ENCODE measurements at places on chromosomes 1 and 21.

DNA sequence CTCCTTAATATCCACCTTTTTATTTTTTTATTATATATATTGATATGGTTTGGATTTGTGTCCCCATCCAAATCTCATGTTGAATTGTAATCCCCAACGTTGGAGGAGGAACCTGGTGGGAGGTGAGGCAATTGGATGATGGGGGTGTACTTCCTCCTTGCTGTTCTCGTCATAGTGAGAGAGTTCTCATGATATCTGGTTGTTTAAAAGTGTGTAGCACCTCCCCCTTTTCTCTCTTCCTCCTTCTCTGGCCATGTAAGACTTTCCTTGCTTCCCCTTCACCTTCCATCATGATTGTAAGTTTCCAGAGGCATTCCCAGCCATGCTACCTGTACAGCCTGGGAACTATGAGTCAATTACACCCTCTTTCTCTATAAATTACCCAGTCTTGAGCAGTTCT is 22.7 kb upstream of the CCSAP start:
- DNase-seq, result no peak

DNA sequence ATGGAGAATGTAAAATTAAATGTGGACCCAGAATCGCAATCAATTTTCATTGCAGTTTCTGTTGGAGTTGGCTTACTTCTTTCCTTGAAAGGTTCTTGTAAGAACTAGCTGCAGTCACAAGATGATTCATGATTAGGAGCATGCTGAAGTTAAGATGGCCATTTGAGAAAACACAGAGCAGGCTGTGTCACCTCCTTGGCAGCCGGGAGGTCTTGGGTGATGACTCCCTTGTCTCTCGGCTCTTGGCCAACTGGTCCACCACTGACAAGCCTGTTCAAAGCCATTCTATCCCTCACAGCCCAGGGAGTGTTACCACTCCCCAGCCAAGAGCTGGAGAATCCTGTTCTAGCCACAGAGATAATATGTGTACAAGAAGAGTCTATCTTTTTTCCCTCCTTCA is 40.6 kb downstream of the OPTC start:
- DNase-seq, result no peak

DNA sequence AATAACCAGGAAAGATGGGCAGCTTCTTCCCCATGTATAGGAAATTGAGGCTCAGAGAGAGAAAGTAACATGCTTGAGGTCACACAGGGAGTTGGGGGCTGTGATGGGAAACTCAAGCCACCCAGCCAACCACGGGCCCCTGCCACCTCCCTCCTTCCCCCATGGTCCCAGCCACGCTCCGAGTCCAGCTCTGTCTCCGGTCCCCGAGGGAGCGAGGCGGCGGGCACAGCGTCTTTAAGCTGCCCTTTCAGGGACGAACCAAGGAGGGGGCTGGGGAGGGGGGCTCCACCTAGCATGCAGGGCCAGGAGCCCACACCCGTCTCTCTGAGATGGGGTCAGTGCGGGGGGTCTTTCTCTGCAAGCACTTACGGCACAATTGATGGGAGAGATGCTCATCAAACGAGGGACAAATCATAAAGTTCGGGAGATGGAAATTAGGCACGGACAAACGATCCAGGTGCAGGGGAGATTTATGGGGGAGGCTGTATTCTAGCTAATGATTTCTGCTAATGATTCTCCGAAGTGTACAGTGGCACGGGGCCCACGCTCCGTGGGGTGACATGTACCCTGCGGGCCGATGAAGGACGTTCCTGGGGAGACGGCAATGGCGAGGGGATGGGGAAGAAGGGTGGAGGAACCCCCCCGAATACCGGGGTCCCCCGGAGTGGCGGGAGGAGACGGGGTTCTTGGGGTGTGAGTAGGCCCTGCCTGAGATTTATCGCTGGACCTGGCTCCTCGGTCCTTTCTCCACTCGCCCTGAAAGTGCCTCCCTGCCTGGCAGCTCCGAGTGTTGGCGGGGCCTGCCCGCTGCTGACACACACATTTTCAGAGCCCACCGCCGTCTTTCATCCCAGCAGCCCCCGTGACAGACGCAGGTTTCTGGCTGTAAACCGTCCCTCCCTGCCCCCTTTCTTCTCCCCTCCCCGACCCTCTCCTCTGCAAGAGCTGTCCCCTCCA is 31.2 kb upstream of the CASZ1 start:
- no peak for DNase-seq

- no peak for DNase-seq
These were observed 51.9 kb upstream of the FMOD start for GRCh38 chr1:203402629-203403337.

DNA sequence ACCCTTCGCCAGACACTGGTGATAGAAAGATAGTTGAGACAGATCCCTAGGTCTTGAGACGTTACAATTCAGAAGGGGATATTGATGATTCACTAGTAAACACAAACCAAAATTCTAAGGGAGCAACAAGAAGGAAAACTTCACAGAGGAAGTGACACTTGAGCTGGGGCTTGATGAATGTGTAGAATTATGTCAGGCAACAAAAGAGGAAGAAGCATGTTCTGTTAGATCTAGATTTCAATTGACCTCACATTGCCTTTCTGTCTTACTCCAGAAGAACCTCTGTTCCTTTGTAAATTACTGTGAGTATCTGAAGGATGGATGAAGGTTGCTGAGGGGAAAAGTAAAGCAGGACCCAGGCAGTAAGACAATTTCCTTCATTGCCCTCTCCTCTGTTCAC is 328.2 kb downstream of the KCTD3 start:
- no peak for DNase-seq

- DNase-seq, result no peak
These were observed 148.4 kb downstream of the GPATCH2 start for GRCh38 chr1:217482356-217483102.

Data from germinal center (tissue), 1 donor.